GM12864 (cell line): ENCODE measurements at places on chromosomes 7 and 10.

GRCh38 chr7:28687537-28687936 is 270.6 kb downstream of the TRIL start:
- DNase-seq, result no peak

DNA sequence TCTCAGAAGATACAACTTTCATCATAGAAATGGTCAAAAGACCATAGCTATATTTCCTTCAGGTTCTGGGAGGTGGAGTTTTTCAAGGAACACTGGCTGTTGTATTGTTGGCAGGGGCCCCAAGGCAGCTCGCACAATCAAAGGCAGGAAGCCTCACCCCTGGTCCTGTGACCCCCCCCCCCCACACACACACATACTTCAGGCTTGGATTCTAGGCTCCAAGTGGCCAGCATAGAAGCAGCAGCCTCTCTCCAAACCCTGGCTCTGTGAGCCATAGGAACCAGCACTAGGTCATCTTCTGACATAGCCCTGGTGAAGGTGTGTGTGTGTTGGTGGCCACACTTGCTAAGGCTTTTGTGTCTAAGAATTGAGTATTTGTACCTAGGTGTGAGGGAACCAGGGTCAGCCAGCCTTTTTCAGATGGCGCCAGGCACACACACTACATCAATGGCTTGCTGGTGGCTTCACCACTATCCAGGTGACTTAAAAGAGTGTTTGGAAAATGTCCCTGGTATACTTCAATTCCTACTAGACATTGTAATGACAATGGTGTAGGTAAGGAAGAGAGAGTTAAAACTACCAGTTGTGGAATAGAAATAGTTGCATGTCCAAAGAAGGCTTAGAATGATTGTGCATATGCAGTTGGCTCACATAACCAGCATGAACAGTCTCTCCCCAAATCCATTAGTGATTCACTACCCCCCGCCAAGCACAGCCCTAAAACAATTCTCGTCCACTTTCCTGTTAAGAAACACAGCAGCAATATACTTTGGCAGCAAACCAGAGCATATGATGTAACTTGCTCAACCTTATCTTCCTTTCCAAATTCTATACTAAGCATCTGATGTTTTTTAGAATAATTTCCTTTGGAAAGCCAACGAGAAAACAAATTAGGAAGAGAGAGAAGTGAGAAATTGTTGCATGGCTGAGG is 91.3 kb downstream of the AVL9 start:
- DNase-seq, result no peak

DNA sequence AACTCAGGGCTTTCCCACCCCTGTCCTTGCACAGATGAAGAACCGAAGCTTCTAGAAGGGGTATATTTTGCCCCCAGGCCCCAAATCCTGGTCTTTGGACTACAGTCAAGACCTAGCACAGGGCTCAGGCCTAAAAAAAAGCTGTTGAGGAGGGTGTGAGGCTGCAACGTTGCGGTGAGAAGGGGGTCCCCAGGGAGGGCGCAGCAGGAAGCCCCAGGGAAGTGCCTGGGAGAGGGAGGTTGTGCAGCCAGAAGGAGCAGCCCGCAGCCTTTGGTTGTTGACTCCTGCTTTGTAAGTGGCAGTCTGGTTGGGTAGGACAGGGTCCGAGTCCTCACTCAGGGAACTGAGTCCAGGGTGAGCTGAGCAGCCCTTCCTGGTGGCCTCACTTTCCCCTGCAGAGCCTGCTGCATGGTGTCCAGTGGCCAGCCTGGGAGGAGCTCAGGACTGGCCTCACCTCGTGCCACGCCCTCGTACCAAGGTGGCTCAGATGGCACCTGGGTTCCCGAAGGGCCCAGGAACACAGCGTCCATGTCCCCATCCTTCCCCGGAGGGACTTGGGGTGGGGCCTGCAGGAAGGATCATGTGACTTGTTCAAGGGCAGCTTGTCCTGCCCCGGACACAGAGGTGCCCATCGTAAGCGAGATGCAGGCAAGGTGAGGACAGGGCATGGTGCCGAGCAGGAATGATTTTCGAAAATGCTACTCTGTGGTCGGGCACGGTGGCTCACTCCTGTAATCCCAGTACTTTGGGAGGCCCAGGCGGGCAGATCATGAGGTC is 166.4 kb upstream of the TNRC18 start:
- no peak for DNase-seq

DNA sequence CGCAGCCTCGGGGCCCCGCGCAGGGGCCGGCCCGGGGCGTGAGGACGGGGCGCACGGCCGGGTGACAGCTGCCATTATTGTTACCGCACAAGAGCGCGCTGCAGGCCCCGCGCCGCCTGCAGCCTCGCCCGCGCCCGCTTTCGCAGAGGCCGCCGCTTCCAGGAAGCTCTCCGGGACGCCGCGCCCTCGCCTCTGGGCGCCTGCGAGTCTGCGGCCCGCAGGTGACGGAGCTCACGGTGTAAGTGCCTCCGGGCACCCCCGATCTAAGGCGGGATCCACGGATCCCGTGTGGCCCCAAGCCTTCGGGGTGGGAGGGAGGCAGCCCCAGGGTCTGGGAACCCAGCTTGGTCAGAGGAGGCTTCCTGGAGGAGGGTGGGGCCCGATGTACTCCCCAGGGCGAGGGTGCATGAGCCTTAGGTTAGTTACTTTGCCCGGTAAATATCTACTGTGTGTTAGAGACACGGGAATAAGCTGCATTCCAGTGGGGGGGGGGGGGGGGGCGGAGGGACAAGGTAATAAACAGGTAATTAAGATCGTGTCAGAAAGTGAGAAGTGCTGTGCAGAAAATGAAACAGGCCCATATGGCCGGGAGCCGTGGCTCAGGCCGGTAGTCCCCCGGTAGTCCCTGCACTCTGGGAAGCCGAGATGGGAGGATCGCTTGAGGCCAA is 638 bp downstream of the IQCE start:
- DNase-seq, result no peak

DNA sequence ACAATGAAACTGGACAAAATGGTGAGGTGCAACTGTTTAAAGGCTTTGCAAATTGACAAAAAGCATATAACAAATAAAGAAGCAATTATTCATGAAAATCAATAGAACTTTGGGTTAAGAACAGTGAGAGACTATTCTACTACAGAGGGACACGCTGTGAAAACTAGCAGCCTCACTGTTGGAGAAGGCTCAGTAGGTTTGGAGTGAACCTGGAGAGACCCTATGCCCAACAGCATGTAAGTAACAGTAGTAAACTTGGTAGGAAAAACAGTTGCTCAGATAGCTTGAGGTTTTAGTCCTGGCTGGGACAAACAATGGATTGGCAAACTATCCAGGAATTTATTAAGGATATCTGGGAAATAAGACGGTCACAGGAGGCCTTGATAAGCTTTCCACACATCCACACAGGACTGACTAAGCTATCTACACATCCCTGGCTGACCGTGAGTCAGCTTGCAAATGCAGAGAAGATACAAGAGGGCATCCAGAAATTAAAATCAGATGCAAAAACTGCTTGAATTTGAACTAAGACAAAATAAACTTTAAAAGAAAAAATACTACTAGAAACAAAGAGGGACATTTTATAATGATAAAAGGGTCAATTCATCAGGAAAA is 15.9 kb downstream of the FAM149B1 start:
- no peak for DNase-seq

DNA sequence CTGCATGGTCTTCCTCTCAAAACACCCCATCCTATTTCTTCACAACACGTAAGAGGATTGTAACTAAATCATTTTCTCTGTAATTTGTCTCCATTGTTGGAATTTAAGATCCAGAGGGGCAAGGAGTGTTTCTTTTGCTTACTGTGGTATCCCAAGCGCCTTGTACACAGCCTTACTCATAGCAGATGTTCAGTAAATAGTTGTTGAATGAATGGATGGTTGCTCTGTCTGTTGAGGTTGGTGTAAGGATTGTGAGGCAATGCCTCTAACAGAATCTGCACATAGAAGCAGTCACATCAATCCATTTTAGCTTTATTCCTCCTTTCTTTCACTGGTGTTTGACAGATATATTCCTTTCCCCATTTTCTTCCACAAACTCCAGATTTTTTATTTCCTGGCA is 90.1 kb downstream of the ZNF365 start:
- DNase-seq, result no peak

- DNase-seq, result no peak
Measured at GRCh38 chr10:129937351-129937751, 26.7 kb downstream of the EBF3 start.

DNA sequence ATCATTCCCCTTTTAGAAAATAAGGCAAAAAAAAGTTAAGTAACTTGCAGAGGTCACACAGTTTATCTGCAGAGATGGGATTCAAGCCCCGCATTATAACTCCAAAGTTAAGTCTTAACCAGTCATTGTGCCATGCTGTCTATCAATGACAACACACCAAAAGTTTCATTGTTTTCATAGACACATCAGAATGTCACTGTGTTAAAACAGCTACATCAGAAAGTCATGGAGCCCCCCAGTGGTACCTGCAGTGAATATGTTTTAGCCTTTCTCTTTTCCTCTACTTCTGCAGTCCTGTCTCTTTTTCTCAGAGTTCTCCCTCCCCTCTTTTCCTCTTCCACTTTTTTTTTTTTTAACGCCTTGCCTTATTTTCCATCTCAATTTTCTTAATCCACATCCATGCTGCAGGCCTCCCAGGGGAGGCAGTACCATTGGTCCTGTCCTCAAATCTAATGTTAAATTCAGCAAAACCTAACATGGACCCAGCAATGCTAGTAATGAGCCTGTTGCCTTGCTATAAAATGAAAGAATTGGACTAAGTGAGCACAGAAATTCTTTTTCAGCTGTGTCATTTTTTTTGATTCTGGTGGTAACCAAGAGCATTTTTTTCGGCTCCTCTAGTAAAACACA is 3.8 kb upstream of the NRCAM start:
- DNase-seq, result no peak

DNA sequence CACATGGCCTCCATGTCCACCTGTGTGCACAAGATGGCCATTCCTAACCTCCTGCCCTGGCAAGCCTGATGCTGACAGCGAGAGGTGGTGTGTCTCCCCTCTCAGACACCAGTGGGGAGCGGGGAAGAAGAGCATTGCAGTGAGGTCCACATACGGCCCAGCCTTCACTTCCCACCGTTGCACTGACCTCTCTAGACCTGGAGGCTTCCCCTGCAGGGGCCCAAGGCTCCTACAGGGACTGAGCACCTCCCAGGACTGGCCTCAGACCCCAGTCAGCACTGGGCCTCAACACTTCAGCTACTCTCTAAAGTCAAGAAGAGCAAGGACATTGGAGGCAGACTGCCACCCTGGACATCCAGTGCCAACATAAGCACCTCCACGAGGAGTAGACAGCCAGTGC is 15.9 kb downstream of the STK32C start:
- DNase-seq, result no peak

- no peak for DNase-seq
Measured at GRCh38 chr7:151115121-151115835, 29.0 kb downstream of the AGAP3 start.

DNA sequence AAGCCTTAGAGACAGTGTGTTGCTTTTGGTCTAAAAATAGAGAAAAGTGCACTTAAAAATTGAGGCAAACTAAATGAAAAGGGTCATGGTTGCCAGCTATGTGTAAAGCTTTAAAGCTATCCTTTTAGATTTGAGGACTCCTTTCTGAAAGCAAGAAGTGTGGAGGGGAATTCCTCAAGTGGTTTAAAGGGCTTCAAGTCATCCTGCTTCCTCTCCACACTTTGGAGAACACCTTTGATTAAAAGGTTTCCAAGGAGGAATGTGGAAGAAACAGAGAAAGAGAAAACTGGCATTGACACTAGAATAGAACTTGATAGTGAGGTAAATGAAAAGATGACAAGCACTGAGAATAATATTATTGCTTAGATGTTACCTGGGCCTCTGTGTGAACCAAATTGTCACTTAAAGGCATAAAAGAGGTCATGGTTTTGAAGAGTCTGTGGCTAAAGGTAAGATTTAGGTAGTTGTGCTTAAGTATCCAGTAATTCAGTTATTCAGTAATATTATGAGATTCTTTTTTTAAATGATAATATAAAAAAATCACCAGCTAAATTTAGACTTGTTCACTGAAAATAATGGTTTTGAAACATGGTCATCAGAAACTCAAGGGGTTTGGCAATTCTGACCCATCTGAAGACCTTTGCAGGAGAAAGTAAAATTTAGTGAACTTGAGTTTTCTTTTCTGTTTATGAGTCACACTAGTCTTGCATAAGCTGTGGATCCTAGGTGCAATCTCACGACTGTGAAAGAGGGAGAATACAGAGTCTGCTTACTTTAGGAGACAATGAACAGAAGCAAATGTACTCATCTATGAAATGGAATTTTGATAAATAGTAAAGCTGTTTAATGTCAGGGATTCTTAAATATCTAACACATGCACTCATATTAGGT is 466.0 kb downstream of the KIF20B start:
- no peak for DNase-seq

DNA sequence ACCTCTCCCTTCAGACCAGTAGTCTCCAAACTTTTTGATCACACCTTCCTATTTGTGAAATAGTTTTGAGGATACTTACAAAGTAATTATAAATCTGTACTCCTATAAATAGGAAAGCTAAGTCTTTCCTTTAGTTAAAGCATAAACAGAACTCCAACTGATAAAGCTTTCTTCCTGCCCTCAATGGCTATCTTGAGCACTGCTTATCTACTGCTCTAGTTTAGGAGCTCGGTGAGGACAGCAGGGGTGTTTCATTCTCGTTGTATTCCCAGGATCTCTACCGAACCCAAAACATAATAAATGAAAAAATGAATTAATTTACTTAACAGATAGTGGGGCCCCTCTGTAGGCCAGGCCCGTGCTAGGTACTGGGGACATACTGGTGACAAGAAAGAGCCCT is 17.7 kb downstream of the SORBS1 start:
- DNase-seq, result no peak

GRCh38 chr7:42070068-42070467 is 166.9 kb downstream of the GLI3 start:
- DNase-seq, result no peak

GRCh38 chr10:121324678-121325213 is 273.5 kb downstream of the FGFR2 start:
- DNase-seq, result no peak

DNA sequence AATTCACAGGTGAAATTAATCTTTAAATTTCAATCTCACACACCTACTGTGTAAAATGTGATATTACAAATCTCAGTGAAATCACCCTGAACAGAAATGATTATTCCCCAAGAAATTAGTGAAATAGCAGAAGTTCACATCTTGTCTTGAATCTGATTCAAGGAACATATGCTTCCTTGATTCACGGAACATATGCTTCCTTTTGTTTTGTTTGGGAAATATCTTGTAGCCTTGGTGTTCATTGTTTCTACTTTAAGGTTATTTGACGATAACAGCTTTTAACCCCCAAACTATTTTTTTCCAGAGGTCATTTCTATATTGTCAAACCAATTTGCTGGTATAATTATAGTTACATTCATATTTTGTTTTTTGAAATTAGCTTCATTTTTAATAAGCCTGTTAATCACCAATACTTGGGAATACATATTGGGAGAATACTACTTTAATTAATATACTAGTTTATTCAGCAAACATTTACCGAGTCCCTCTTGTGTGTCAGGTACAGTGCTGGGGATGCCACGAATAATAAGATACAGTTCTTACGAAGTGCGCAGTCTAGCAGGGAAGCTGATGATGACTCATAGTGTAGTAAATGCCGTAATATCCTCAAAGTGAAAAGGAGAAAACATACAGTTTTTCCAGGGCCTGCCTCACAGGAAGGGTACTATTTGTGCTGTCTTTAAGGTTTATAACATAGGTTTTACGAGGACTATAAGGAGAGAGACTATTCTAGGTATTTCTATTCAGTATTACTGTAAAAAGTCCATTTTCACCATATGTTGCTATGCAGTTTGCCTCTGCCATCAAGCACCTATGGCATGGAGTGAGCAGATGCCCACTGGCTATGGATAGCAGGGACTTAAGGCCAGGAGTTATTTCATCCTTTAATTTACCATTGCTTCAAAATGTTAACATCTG is 32.5 kb downstream of the PRKAR2B start:
- no peak for DNase-seq

GRCh38 chr7:128694738-128695137 is 22.6 kb downstream of the GARIN1A start:
- no peak for DNase-seq

- DNase-seq, result no peak
Measured at GRCh38 chr7:107946881-107947280, 55.9 kb downstream of the DLD start.
